ENCODE measurements at places on chromosomes 4 and X.

DNA sequence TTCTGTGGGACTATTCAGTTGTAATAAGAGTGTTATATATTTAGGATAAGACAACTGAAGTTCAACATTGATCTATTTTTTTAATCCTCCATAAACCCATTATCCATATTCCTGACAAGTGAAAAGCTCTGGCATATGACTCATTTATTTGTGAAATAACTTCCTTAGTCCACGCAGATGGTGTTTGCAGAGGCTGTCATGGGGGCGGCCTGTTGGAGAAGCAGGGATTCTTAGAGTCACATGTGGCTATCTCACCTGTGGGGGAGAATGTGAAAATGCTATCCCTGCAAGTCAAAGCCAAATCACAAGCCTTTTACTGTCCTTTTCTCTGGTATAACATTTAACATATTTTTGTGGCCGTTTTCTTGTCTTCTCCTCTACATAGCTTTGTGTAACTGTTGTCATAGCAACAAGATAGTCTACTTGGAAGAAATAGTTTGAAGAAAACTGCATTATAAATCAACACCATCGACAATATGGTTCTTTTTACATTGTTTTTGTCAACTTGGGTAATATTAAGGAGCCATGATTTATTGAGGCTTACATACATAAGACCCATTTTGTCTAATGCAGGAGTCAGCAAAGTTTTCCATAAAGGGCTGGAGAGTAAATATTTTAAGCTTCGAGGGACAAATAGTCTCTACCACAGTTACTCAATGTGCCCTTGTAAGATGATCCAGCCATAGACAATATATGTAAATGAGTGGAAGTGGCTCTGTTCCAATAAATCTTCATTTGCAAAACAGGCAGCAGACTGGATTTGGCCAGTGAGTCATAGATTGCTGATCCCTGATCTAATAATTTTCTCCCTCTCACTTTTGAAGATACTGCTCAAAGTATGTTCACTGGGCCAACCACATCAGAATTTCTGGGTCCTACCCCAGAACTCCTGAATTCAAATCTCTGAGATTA, 395.0 kb downstream of the DTHD1 start:
- no peak for DNase-seq

DNA sequence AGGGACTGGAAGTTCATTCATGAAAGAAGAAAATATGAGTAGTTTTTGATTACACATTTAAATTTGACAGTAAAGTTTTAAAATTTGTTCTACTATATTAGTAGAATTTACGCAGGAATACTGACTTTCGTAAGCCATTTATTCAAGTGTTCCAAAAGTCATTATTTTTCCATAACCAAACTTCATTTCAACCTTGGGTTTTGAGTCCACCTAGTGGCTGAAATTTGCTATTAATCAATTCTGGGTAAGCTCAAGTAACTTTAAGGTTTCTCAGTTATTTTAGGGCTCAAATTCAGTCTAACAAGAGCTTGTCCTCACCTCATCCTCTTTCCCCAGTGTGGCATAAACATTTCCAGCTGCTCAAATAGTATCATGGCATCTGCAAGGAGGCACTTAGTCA, 175.4 kb downstream of the SH3BGRL start:
- DNase-seq = no peak

- DNase-seq = no peak
Observed at GRCh38 chr4:5839751-5840674, 52.9 kb downstream of the CRMP1 start.

- no peak for DNase-seq
Observed at GRCh38 chrX:111086591-111087006, 9.4 kb upstream of the PAK3 start.

- DNase-seq = no peak
Observed at GRCh38 chr4:120858776-120859175, 63.8 kb downstream of the PRDM5 start.

DNA sequence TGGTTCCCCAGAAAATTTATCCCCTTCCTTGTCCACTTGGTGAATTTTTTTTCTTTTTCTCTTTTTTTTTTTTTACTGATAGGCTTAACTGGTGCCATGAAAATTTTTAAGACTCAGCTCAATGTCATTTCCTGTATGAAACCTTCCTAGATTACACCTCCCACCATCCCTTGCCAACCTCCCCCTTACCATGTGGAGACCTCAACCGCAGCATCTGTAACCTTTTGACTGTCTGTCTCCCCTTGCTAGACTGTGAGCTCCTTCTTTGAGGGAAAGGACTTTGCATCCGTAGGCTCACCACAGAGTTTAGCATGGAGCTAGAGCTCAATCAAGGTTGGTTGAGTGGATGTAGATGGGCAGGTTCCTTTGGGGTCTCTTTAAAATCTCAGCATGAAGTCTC, 5.2 kb upstream of the PGRMC1 start:
- DNase-seq = no peak

DNA sequence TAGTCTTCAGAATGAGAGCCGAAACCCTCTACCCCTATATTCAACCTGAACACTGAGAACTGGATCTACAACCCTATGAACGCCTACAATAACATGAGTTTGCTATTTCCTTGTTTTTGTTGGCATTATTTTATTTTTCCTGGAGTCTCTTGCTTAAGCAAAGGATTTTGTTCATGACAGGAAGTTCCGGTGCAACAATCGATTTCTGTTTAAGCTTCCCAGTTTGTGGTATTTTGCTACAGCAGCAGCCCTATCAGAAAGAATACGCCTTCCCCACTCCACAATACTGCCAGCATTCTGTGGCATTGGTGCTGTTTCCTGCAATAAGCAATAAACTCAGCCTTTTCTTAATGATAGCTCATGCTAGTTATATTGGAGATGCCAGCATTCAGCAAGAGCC, 60.9 kb downstream of the NPY5R start:
- DNase-seq = no peak

DNA sequence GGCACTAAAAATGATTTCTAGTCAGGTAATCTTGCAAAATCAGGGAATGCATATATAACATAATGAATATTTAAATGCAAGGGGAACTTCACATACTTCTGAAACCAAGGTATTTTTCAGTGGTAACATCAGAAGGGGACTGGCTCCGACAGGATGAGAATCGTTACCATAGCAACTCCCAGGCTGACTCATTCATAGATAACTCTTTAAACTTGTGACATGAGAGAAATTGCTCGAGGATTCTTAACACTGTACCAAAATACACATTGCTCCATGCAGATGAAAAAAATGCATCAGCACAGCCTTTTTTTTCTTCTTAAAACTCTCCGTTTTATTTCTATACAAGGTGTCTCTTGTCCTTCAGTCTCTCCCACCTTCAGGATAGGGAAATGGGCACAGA, 114.3 kb downstream of the GABRB1 start:
- DNase-seq = no peak

- DNase-seq = no peak
Observed at GRCh38 chr4:141416677-141417363, 196.1 kb downstream of the ZNF330 start.

GRCh38 chrX:17613979-17614588, 123.2 kb upstream of the SCML1 start:
- no peak for DNase-seq

- peak; percentile 8 for DNase-seq
Observed at GRCh38 chr4:170589597-170590191, 499.9 kb upstream of the AADAT start.

GRCh38 chrX:13829983-13830382, 13.1 kb upstream of the GPM6B start:
- DNase-seq = no peak

DNA sequence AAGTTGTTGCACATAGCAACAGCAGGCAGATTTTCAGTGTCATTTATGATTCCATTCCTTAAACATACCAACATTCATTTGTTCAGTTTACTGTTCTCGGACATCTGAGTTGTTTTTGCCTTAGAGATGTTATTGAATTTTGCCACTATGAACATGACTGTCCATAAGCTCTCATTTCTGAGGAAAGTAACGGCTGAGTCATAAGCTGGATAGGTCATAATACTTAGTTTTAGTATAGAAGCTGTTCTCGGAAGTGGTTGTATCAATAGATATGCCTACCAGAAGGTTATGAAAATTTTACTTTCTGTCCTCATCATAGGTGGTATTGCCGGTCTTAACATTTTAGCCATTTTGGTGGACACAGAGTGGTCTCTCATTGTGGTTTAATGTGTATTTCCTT, 157.1 kb upstream of the CLNK start:
- no peak for DNase-seq

DNA sequence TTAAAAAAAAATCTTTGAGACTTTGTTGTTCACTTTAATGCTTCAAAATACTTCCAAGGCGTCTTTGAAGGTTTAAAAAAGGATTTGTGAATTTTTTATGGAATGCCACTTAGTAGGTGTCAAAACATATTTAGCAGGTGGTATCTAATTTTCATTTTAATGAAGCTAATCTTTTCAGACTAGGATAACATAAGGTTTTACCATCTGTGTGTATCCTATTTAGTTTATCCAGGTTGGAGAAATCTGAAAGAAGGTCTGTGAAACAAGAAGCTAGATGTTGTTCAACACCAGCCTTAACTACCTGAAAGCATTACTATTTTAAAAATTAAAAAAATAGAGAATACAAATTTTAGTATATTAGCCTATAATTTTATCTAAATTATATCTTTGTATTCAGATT, 193.4 kb downstream of the GRID2 start:
- DNase-seq = no peak

- no peak for DNase-seq
Observed at GRCh38 chr4:100574607-100575006, 56.8 kb upstream of the EMCN start.

DNA sequence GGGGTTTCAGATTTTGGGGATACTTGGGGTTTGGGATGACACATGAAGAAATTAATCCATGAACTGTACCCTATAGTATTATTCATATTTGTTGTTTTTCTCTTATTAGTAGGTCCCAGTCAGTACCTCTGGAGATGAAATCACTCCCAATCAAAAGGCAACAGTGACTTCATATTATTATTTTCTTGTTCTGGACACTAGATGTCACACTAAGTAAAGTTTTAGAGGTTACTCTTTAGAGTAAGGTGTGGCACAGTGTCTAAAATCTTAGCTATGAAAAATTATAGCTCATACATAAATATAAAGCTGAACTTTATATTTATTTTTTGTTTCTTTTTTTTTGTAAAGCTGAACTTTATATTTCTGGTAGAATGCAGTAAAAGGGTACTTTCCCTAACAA, 35.1 kb downstream of the FAM114A1 start:
- no peak for DNase-seq

- no peak for DNase-seq
Observed at GRCh38 chr4:25450491-25450901, 73.4 kb downstream of the ANAPC4 start.

DNA sequence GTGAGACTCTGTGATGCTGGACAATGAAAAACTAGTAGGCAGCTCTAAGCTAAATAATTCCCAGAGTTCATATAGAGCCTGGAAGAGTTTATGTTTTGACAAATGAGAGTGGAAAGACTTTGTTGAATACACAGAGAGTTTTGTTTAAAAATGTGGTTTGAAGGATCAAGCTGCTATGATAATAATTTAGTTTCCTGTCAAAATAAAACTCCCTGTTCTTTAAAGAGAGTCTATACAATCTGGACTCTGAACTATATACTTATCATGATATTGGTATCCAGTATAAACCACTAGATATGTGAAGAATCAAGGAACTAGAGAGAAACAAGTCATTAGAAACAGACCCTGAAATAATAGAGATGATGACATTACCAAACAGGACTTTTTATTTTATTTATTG, 158.6 kb downstream of the C4orf33 start:
- DNase-seq = no peak

DNA sequence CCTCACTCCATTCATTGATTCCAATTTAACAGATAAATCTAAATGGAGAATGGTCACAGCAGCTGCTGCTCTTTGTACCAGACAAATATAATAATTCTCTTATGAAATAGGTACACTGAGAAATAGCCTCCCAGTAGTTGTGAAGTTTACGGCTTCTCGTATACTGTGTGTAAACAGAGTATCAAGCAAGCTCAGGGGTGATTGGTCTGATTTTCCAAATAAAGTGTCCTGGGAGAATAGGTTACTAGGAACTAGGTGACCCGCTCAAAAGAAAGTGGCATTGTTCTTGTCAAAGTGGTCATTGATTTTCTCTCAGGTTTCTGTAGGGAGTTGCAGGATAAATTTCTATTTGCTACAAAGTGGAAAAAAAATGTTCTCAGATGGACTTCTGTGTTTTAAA, 838.2 kb downstream of the RAPGEF2 start:
- no peak for DNase-seq

DNA sequence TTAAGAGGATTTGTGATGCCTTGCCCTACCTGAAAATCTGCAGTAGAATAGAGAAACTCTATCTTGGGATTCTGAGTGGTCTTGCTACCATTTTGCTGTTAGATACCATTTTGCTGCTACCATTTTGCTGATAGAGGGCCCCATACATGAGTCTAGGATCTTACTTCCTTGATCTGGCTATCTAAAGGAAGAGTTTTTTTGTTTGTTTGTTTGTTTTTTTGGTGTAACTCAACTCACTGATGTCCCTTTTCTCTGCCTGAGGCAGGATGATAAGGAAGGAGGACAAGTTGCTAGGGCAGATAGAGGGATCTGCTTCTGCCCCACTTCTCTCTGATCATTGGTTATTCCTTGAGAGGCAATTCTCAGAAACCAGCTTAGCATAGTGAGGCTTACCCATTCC, 31.0 kb downstream of the XK start:
- no peak for DNase-seq

DNA sequence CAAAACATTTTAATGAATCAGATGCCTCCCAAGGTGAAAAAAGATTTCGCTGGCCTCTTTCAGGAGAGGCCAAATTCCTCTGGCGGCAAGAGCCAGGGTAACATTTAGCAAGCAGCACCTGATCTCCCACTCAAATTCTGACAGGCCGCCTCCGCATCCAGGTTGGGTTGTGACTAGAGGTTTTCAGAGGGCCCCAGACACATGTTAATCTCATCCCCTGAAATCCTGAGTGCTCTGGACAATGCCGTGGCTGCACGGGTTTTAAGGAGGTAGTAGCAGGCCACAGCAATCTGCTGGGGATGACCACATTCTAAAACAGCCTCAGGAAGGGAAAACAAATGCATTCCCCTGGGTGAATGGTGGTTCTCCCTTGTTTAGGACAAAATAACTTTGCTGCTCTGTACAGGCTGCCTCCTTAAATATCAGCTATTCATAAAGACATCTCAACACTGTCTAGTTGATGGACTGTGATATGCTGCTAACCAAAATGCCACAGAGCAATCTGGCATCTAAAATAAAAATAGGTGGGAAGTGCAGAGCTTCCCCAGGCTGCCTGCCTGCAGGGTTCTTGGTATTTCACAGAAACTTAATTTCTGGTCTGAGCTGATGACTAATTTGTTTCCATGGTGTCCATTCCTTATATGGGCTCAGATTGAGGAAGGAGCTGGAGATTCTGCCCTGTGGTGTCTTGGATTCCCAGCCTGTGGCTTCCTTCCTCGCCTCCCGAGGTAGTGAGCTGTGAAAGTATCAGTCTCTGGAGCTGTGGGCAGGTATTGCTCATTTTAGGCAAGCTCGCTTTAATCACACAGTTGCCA, 202.0 kb downstream of the DCLK2 start:
- peak; percentile 63 for DNase-seq

- no peak for DNase-seq
Observed at GRCh38 chr4:636628-637159, 11.3 kb downstream of the PDE6B start.

DNA sequence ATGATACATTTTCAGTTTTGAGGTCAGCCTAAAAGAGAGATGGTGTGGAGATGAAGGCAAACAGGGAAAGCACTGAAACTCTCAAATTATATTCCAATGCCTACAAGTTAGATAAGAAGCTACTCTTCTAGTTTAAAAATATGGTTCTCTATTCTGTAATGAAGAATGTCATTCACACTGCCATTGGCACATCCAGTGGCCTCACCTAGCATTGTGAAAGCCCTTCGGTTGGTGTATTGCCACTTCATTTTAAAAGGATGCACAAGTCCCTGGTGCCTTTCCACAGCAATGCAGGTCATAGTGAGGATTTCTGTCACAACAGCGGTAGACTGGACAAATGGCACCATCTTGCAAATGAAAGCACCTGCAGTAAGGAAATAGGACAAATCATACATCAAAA, 40.6 kb downstream of the QRFPR start:
- DNase-seq = no peak
